ENCODE measurements at places on chromosomes 5 and 9. TPM values are rescaled to one million over a fixed set of nuclear protein-coding genes. Genes with fewer than 3 reads are reported as not detected.

DNA sequence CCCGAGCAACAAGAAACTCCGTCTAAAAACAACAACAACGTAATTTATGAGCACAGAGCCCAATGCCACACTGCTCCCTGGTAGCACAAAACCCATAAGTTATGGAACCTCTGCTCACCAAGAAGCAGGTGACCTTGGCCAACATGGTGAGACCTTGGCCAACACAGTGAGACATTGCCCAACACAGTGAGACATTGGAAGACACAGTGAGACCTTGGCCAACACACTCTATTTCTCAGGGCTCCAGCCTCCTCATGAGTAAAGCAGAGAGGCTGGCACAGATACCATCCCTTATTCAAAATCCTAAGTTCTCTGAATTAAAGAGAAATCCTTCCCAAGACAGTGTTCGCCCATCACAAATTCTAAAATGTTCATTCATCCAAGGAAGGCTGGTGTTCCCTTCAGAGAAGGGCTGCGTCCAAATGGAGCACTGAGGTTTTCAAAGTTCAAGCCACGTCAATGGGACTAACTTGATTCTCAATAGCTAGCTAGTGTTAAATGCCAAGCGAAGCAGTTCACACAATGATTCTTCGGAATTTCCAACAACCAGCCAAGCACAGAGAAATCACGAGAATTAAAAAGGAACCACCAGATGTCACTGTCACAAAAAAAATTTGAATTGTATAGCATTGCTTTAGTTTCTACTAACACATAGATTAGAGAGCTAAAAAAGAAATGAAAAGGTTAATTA is 29.5 kb downstream of the TTC39B start:
- DNase-seq: no peak

GRCh38 chr5:40689438-40689837 is 9.7 kb downstream of the PTGER4 start:
- no peak for DNase-seq

DNA sequence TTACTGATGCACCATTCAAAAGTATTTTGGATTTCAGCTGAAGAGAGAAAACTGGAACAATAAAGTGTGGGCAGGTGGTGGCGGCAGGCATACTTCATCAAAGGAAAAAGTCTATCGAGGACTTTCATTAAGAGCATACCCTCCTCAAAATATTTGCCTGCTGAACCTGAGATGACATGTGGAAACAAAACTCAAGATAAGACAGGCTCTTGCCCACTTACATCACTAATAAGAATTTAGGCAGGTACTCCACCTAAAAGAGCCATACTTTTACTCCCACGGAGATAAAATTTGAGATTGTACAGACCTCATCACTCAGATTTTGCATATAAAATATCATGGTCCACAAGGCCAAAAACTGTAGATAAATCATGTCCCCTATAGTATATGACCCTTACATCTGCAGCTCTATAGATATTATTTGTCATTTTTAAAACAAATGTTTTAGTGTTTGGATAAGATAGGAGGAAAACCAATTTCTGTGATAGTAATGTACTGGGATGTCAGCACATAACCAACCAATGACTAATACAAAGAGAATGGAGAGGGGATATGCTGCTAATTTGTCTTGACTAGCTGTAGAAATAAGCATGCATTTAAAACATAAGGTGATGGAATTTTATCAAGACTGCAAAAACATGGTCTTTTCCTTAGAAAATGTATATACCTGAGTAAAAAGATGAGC is 730.6 kb upstream of the ZNF608 start:
- no peak for DNase-seq

DNA sequence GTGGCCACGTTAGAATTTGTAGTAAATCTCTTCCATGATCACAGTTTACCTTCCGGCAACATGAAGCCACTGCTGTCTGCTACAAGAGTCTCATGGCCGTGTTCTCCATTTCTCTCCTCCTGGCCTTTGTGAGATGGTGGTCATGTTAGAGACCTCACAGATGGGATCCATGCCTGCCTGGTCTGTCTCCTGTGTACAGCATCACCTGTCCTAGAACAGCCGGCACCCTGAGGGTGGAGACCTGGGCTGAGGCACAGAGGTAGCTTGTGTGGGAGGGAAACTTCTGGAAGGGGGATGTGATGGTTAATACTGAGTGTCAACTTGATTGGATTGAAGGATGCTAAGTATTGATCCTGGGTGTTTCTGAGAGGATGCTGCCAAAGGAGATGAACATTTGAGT is 3.1 kb upstream of the FCN2 start:
- no peak for DNase-seq

IL3 gene
- total RNA-seq: not detected

RABGAP1 gene
- total RNA-seq: 42.0 TPM

- no peak for DNase-seq
Measured at GRCh38 chr9:14992516-14992915, 82.3 kb upstream of the FREM1 start.

SPATA31C1 gene
- total RNA-seq: not detected

GRCh38 chr9:116335392-116335791 is 181.8 kb downstream of the PAPPA start:
- no peak for DNase-seq

DNA sequence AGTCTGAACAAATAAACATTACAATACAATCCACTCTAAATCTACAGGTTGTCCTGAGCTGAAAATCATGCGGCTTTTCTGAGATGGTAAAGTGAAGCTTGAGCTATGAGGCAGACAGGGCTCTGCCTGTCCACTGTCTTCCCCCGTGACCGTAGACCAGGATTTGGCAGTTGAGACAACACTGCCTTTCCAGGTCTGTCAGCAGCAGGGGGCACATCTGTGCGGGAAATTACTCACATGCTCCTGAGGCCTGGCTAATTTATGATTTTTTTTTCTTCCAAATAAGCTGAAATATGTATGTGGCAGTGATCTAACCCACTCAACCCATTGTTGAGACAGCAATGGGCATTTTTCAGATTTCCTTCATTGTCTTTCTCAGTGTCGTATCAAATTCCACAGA is 307.9 kb downstream of the FBXL7 start:
- DNase-seq: no peak

DNA sequence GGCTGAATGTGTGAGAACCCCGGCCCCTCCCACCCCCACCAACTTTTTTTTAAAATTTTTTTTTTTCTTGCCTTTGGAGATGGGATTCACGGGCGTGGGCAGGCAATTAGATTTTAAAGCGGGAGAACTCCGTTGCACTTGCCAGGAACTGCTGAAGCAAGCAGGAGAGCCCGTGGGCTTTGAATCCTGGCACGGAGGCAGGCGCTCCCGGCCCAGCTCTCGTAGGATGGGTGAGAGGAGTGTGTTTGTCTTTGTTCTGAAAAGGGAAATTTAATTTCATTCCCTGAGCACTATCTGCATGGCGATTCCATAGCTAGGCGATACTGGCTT is 54.3 kb upstream of the BOD1 start:
- DNase-seq: no peak

PCDHB5 gene
- 0.09 TPM for total RNA-seq

- DNase-seq: no peak
Measured at GRCh38 chr9:134357631-134358025, 31.4 kb downstream of the RXRA start.

GRCh38 chr9:109246533-109246932 is 74.3 kb downstream of the EPB41L4B start:
- no peak for DNase-seq

DNA sequence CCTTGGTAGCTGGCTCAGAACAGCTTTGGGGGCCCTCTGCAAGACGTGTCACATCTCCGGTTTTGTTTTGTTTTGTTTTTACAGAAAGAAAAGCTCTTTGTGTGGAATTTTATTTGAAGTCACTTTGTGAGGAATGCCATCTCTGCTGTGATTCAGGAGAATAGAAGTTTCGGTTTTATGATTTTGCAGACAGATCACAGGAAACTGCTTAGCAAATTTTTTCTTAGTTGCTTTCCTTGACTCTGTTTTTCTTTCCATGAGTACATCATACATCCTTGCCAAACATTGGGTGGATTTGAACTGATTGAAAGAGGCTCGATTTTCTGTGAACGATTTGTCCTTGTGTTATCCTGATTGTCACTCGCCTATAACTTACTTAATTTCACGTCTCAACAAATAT is 5.1 kb downstream of the SEMA5A start:
- DNase-seq: no peak

GRCh38 chr5:119913425-119913824 is 284.1 kb downstream of the FAM170A start:
- DNase-seq: no peak

- DNase-seq: no peak
Measured at GRCh38 chr9:124440786-124441185, 9.5 kb upstream of the ADGRD2 start.

DNA sequence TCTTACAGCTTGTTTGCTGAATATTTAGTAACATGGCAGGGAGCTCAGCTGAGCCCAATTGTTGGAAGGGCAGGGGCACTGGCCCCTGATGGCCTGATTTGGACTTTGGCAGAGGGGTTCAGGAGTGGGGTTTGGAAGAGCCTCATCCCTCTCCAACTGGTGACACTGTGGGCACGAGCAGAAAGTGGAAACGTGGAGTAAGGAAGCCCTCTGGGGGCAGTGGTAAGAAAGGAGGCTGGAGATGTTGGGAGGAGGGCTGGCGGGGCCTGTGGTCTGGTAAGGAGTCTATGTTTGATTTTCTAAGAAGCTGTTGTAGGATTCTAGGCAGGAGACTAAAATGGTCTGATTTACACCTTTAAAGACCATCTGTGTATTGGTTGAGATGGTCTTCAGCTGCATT is 208.9 kb downstream of the HSPA4 start:
- no peak for DNase-seq

DNA sequence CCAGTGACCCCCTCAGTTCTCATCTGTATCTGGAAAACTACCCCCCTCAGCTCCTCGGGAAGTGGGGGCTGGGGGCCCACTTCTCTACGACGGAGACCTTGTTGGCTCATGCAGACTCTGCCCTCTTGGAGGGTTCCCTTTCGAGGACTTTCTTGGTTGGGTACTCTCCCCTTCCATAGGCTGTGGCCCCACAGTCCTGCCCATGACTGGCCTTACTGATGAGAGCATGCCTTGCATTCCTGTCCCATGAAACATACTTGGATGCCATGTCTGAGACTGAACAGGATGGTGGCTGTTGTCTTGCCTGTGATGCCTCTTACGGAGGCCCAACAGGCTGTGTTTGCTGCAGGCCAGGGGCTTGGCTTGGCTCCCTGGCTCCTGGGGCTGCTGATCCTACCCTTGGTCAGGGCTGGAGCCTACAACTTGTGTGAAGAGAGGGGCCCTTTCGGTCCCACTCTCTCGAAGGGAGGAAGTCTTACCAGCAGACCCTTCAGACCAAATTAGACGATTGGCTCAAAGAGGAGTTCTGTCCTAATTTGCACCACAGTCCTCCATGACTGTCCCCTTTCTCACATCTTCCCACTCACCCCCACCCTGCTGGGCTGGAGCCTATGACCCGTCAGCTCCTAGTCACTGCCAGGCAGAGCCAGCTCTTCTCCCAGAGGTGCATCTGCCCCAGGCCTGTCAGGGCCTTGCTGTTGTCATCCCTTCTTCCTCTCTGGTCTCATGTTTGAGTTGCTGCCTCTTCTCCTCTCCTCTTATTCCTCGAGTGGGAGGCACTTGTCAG is 109.9 kb downstream of the CACNA1B start:
- DNase-seq: no peak

PLEKHG4B gene
- total RNA-seq: not detected

GRCh38 chr5:128111818-128112448 is 28.4 kb downstream of the SLC12A2 start:
- DNase-seq: no peak

DNA sequence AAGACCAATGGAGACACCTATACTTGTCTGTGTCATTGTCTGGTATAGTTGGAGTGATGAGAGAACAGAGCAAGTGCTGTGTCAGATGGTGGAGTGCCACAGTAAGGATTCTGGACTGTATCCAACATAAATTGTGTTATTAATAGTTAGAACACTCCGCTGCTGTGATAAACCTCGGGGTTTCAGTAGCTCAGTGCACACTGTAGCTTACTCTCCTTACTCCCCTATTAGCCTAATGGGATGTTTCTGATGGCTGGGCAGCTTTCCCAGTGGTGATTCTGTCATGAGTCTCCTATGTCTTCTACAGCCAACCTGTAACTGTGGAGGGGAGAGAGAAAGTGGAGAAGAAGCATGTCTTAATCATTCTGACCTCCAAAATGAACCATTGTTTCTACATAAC is 127.6 kb upstream of the PTCH1 start:
- no peak for DNase-seq

RLN1 gene
- 4.7 TPM for total RNA-seq

- DNase-seq: no peak
Measured at GRCh38 chr5:138274189-138274853, at the start of gene GFRA3. Gene GFRA3 (minus strand): TSS chr5:138274621. CDS start chr5:138274424, 197 bp downstream.

- no peak for DNase-seq
Measured at GRCh38 chr5:19047277-19047676, 940.7 kb downstream of the CDH18 start.

GRCh38 chr9:77896938-77897667 is 134.5 kb downstream of the GNAQ start:
- no peak for DNase-seq

GRCh38 chr5:158812408-158812807 is 287.3 kb downstream of the EBF1 start:
- DNase-seq: peak; percentile 37

DNA sequence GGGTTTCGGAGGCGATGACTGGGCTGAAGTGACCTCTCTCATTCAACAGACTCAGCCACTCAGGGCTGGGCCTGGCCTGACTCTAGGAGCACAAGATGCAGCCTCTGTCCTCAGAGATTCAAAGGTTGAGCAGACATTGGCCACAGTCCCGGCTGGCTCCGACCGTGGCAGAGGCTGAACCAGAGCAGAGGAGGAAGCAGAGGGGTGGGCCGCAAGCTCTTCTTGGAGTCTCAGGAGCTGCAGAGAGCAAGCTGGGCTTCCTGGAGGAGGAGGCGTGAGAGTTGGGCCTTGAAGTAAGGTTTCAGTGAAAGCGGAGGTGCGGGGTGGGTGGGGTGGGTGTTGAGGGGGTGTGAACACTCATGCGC is 37.6 kb downstream of the ALG2 start:
- no peak for DNase-seq

LRRC26 gene
- not detected for total RNA-seq

DNA sequence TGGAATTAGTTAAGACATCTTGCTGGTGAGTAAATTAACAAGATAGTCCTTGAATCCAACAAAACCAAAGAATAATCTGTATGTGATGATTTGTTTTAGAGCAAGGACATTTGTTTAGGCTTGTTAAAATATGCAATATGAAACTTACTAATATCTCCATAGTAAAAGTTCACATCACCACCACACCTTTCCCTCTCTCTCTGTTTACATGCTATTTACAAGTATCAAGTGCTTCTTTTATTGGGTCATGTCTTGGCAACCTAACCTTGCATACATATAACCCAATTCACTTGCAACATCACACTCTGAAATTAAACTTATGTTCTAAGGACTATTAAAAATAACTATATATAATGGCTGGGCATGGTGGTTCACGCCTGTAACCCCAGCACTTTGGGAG is 161.3 kb downstream of the CCDC192 start:
- DNase-seq: no peak

- DNase-seq: no peak
Measured at GRCh38 chr9:96236854-96237550, 65.0 kb downstream of the HSD17B3 start.

LSM11 gene
- total RNA-seq: 4.1 TPM

GRCh38 chr5:17269201-17269600 is 51.8 kb downstream of the BASP1 start:
- no peak for DNase-seq

Measured in T-cell (primary cell).